ENCODE measurements at places on chromosomes 4 and X.

DNA sequence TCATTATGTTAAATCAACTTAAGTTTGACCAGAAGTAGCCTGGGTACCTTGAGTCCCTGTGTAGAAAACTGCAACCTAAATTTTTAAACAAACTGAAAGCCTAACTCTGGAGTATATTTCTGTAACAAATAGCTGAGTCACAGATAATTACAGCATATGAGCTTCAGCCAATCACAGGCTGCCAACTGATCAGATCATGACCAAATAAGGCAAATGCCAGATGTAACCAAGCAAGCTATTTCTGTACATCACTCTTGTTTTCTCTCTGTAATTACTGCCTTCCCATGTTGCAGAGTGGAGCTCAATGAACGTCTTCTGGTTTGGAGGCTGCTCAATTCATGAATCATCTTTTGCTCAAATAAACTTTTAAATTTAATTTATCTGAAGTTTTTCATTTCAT is 980.9 kb upstream of the DIAPH2 start:
- DNase-seq, result peak; percentile 10

DNA sequence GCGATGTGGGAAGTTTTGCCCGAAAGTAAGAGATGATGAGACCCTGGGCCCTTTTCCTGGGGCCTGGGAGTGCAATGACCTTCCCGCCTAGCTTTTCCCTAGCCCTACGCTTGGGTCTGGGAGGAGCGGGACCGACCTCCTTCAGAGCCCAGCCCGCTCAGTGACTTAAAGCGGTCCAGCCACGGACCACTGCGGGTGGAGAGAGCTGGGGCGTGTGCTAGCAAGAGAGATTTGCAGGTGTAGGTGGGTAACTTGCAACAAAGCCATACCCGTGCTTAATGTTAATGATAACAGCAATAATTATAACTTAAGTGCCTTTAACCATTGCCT is 503 bp upstream of the PDE5A start:
- no peak for DNase-seq

- DNase-seq, result no peak
Measured at GRCh38 chr4:6335040-6335590, 65.5 kb downstream of the WFS1 start.

DNA sequence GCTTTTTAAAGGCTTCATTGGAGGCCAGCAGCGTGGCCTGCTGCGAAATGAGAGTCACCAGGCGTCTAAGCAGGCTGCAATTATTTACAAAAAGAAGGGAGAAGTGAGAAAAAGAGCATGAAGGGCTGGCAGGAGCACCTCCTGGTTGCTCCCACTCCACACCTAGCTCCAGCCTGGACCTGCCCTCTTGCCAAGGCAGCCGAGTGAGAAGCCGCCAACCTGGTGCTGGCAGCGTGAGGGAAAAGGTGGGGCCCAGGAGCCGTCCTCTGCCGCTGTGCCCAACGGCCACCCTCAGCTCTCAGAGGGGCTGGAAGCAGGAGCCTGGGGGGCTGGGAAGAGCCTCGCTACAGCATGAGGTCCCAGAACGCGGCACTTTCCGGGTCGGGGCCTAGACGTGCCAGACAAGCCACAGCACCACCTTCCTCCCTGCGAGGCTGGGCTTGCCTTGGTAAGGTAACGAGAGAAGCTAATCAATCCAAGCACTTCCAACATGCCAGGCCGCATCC is 16.3 kb downstream of the SLC6A8 start:
- DNase-seq, result no peak

DNA sequence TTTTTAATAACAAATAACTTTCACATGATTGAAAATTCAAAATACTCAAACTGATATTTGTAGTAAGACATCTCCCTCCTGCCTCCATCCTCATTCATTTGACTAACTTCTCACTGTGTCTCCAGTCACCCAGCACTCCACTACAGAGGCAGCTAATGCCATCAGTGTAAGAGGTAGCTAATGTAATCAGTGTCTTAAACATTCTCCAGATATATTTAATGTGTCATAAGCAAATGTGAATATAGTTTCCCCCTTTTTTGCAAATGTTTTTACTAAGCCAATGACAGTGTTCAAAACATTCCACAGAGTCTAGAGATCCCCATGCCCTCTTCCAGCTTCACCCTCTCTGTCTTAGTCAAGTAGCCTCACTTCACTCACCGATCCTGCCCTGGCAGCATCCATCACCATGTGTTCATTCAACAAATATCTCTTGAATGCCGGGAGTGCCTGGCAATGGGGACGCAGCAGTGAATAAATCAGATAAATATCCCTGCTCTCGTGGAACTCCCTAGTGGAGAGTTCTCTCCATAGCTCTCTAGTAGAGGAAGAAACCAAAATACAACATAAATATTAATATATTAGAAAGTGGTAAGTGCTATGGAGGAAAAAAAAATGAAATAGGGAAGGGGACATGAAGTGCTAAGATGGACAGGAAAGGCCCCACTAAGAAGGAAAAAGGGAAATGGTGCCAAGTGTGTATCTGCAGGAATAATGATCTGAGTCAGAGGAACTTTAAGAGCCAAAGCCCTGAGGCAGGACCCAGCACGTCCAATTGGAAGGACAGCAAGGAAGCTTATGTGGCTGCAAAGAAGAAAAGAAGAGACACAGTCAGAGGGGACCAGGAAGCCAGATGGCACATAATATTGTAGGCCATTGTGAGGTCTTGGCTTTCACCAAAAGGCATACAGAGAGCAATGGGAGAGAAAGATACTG is 18.7 kb downstream of the SCFD2 start:
- peak; percentile 48 for DNase-seq

DNA sequence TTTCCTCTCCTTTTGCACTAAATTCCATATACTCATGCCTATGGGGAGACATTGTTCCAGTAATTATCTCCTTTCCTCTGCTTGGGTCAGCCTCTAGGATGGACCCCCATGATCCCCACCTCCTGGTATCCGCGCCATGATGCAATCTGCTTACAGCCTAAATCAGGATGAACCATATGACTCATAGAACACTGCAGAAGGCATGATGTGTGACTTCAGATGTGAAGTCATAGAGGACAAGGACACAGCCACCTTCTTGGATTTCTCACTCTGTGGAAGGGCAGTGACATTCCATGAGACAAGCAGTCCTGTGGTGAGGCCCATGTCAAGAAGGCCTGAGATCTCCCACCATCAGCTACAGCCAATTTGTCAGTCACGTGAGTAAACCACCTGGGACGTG is 9.0 kb upstream of the TMEM144 start:
- no peak for DNase-seq

GRCh38 chr4:137524725-137525369 is 7.4 kb downstream of the PCDH18 start:
- peak; percentile 86 for DNase-seq

DNA sequence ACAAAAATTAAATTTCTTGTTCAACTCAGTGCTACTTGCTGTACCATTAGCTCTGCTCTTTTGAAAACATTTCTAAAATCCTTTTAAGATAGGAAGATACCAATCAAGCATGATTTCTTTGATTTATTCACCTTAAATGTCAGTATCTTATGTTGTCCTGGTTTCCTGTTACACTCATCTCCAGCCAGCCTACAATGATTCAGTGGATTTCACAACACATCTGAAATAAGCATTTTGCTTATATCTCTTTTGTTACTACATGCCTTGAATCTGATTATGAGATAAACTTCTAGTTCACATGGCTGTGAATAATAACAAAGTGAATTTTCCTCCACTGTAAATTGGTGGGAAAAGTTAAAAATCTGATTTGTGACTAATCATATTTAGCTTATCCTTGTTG is 112.5 kb upstream of the BMP3 start:
- peak; percentile 32 for DNase-seq

GRCh38 chr4:157713342-157713741 is 459.5 kb downstream of the GASK1B start:
- no peak for DNase-seq

DNA sequence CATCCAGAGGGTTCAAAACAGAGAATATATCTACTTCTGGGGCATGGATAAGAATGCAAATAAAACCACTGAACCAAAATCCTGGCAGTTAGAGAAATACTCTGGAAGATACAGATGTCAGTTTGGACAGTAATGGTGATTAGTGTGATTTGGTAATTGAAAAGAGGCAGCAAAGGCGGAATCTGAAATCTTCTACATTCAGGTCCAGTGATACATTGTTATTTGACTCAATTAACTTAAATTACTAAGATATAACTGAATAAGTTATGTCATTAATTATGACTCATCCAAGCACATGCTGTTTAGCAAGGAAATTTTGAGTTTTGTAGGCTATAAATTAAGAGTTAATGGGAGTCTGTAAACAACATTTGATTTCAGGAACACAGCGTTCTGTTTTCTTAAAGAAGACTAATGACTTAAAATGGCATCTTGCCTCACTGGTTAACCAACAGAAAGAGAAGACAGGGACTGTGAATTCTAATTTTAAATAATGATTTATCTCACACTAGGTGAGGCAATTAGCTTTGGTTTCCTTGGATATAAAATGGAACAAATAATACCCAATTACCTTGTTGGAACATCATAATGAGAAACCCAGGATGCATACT is 937.1 kb downstream of the PDHA2 start:
- DNase-seq, result no peak

GRCh38 chrX:27445438-27445837 is 17.7 kb downstream of the PPP4R3C start:
- no peak for DNase-seq

DNA sequence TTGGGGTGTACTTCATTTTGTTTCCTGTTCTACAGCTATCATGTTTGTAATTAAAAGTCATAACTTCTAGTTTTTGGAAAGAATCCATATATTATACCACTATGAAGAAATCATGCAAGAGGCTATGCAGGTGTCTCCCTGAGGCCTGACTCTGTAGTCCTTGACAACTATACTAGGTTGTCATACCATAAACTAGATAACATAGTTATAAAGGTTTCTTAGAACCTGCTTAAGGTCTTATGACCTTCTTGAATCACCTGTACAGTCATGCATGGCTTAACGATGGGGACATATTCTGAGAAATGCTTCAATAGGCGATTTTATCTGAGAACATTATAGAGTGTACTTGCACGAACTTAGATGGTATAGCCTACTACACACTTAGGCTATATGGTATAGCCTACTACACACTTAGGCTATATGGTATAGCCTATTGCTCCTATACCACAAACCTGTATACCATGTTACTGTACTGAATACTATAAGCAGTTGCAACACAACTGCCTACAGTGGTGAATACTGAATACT is 3.3 kb downstream of the PWWP3B start:
- no peak for DNase-seq

DNA sequence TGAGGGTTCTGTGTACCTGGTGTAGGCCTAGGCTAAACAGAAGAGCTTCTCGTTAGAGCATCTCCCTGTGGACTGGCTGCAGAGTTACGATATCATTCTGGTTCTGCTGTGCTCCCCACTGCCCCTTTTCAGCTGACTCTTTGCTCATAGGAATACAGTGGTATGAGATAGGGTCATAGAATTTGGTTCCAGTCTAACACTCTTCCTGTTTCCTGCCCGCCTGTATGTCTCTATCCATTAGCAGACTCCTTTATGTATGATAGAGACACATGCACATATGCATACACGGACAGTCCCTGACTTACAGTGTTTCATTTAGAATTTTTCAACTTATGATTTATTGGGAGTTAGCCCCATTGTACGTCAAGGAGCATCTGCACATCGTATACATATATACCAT is 15.3 kb downstream of the RNF4 start:
- no peak for DNase-seq

DNA sequence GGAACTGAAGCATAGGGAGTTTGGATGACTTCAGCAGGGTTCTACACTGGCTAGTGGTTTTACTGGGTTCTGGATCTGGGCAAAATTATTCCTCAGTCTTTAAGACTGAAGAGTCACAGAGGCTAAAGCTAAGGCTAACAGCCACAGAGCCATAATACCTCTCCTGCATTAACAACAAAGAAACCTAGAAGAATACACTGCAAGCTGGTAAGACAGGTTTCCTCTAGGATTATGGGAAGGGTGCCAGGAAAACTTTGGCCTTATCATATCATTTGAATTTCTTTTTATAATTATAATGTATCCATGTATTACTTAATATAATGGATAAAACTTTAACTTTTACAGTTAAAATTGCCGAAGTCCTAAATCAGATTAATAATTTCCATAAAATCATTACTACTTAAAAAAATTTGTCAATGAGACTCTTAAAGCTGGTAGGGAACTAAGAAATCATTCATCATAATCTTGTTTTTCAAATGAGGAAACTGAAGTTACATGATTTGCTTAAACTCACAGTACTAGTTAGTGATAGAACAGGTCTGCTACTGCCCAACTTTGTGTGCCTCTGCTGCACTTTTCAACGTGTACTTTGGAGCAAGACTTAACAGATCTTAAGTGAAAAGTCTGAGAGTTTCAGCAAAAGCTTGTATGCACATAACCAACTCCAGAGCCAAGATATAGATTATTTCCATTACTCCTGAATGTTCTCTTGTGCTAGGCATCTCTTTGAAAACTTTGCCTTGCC is 24.2 kb upstream of the PGRMC2 start:
- DNase-seq, result no peak

GRCh38 chrX:145821898-145822571 is 4.4 kb downstream of the SLITRK2 start:
- DNase-seq, result no peak

Measured in fibroblast of skin of right quadriceps (primary cell).